HTR-8/SVneo (cell line): ENCODE measurements at places on chromosomes 7 and 10.

GRCh38 chr10:132787495-132788179, 1.7 kb upstream of the NKX6-2 start:
- DNase-seq: no peak

DNA sequence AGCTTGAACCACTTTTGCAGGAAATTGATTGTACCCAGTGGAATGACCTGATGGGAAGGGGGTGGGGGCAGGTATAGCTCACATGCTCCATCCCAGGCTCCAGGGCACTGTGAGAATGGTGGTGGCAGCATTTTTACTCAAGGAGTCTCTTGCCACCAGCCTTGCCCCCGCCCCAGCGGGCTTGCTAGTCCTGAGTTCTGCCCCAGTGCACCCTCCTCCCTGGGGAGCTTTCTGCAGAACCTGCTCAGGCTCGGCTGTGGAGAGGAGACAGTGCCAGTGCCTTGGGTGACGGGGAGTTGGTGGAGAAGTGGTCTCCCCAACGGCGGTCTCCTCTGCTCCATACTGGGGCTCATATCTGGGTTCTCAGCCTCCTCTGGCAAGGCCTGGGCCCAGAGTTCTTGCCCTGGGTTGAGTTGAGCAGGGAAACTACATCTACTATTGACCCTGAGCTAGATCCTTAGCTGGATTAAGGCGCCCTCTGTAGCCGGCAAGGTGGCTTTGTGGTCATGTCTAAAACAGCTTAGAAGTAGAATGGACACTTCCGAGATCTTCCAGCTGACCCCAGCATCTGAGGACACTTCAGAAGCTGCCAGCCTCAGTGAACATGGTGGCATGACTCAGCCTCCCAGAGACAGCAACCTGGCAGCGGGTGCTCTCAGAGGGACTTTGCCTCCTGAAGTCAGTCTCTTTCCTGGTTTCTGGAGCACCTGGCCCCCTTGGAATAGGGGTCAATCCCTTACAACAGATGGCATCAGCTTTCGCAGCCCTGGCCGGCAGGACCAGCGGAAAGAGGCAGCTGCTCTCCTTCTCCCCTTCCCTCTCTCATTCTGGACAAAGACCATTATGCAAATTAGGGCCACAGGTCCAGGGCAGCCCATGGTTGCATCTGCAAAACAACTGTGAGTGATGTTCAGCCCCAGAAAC, 363.4 kb upstream of the MKI67 start:
- DNase-seq: no peak

GRCh38 chr10:90378524-90379076, 479.2 kb downstream of the HTR7 start:
- no peak for DNase-seq

GRCh38 chr10:122659126-122659525, 40.5 kb downstream of the C10orf120 start:
- DNase-seq: no peak

DNA sequence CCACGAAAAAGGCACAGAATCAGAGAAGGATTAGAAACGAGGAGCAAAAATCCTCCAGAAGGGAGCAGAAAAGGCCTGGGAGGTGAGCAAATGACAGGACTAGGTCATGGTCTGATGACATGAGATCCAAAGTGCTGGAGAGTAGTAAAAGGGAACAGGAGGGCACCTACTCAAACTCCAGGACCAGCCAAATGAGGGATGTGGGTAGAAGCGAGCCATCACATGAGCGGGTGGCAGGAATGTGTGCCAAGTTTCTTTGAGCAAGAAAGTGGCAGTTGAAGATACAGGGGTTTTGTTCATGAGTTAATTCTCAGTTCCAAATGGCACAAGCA, 112.6 kb downstream of the RNF32 start:
- DNase-seq: no peak

DNA sequence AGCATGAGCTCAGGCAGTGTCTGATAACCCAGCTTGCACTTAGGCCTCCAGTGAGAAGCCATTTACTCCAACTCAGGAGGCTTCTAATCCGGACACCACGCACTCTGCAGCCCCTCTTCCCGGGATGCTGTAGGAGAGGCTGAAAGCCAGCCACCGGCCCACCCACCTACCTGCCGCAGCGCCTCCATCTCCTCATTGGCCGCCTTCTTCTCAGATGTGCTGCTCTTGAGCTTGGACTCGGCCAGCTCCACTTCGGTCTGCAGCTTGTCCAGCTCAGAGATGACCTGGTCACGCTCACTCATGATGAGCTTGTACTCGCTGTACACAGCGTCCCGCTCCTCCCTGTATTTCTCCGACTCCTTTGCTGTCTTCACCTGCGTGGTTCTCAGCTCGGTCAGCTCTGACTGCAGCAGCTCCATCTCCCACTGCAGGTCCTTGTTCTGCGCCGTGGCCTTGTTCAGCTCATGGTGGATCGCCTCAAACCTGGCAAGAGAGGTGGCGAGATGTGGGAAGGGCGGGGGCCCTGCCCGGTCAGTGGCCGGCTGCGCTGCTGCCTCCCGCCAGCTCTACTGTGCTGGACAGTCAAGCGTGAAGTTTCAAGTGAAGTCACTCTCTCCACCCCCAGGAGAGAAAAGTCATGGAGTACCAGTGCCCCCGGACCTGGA, 84.7 kb downstream of the DLG5 start:
- DNase-seq: no peak

DNA sequence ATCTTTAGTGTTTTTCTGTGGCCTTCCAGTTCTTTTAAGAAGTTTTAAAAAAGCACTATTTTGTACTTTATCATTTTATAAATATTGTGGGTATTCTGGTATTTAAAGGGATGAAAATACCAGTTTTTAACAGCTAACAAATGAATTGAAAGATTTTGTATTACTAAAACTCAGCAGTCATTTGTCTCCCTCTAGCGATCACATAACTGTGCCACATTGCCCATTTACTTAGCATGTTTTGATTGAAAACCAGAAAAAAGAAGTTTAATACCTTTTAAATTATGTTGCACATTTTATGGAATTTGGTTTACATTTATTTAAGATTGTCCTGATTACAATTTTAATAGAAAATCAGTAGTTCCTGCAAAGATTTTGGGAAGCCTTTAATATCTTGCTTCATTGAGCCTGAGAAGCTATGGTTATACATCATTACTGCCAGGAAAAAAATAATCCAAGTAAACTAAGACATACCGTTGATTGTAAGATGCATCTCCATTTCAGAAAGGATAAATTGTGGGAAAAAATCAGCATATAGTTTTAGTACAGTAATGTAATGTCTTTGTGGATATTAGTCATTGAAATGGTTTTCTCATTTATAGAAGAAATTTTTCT, 34.9 kb downstream of the TAX1BP1 start:
- peak; percentile 21 for DNase-seq
